ENCODE measurements at places on chromosomes 1 and 21. TPM values are rescaled to one million over a fixed set of nuclear protein-coding genes. Genes with fewer than 3 reads are reported as not detected.

GRCh38 chr1:51948491-51948915 lies 42.0 kb downstream of the RAB3B start:
- no peak overlapping the region for H3K4me3 ChIP-seq
- H3K36me3 ChIP-seq = no peaks in the 10 kb centered on the region
- no peak for DNase-seq

DNA sequence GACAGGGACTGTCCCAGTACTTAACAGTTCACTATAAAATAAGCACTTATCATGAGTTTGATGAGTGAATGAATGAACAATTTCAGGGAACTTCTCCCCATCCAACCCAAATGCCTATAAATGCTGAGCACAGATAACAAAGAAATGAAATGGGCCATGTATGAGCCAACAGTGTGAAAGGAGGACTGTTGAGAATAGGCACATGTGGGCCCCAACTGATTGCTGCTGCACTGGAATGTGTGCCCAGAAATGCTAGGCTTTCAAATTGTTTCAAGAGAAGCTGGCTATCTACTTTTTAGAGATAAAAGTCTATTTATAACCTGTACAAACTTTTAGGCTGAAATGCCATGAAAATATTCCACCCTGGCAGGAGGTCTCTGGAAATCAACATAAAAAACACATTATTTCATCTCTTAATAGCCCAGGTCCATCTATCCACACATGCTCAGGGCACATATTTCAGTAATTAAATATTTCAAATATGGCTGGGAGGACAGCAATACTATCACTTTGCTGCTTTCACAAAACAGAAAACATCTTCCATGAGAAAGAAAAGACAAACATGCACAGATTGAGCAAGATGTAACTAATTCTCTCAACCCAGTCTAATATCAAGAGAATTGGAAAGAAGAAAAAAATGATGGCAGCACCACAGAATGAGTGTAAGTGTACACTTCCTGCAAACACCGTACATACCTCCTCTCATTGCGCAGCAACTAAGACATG lies 49.8 kb downstream of the COLGALT2 start:
- H3K27ac ChIP-seq = peak overlapping the region; percentile 49
- H3K4me3 ChIP-seq = no peak overlapping the region
- no peaks in the 10 kb centered on the region for H3K36me3 ChIP-seq
- no peak for DNase-seq
- peaks cover 25% of the 10 kb centered on the region for H3K4me1 ChIP-seq
- no peaks in the 10 kb centered on the region for H3K27me3 ChIP-seq

DNA sequence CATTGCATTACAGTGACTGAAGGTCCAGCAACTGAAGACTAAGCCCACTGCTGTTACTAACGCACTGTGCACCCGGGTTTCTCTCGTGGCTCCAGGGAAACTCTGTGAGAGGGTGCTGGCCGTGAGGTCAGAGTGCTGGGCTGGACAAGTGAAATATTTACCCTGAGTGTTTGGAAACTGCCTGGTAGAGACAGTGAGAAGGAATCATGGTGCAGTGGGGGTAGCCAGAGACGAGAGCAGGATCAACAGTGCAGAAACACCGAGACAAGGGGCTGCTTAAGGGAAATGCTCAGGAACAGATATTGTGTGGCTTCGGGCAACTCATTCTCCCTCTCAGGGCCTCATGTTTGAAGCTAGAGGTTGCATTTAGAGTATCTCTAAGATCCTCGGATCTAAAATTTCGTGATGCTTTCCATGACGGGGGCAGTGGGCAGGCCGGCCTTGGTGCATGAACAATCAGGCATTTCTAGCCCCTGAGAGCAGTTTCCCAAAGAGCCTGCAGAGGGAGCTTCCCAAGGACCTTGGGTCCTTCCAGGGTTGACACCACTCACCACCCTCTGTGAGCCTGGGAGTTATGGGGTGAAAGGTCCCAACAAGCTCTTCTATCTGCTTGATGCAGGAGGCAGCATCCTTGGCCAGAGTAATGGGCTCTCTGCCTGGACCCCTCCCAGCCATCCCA lies 9.7 kb downstream of the CD2 start:
- no peaks in the 10 kb centered on the region for H3K4me1 ChIP-seq
- no peak overlapping the region for H3K27ac ChIP-seq
- DNase-seq = no peak
- H3K36me3 ChIP-seq = no peaks in the 10 kb centered on the region

DNA sequence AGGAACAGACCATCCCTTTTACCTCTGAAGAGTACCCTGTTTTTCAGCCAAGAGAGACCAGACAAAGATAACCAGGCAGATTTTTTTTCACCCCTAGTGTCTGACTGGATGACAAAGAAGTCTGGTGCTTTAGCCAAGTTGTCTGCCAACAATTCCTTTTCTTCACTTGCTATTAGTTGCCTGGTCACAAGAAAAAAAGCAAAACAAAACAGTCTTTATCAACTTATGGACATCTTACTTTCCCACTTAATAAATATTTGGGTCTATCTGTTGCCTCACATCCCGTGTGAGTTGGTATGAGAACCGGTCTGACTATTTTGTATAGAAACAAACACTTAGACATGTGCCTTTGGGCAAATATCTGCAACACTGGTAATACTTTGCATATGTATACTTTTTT lies 662.9 kb downstream of the PLPP3 start:
- H3K36me3 ChIP-seq = no peaks in the 10 kb centered on the region
- no peak overlapping the region for H3K27ac ChIP-seq
- no peak overlapping the region for H3K4me3 ChIP-seq
- no peaks in the 10 kb centered on the region for H3K27me3 ChIP-seq
- no peaks in the 10 kb centered on the region for H3K4me1 ChIP-seq

GRCh38 chr21:21813289-21813688 lies 815.1 kb downstream of the NCAM2 start:
- no peak for DNase-seq
- H3K4me1 ChIP-seq = no peaks in the 10 kb centered on the region
- no peak overlapping the region for H3K4me3 ChIP-seq

DNA sequence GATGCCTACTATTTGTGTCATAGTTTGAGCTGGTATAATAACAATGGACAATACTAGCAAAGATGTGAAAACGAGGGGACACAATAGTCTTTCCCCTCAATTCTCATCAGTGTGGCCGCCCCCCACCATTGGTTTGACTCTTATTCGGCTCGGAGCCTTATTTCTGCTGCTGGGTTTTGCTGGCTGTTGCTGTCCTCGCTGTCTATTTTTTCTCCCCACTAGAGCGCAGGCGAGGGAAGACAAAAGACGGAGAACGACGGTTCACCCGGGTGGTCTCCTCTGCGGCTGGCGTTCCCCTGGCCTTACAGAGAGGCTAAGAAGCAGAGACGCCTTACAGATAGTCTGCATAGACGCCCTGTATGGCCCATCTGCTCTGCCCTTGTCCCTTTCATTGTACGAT lies 19.4 kb downstream of the CLIC6 start:
- no peak overlapping the region for H3K4me3 ChIP-seq
- H3K27me3 ChIP-seq = no peaks in the 10 kb centered on the region
- no peak for DNase-seq

GRCh38 chr1:157482174-157482573 lies 70.1 kb downstream of the FCRL5 start:
- no peak overlapping the region for H3K27ac ChIP-seq
- no peaks in the 10 kb centered on the region for H3K4me1 ChIP-seq
- H3K4me3 ChIP-seq = no peak overlapping the region
- no peaks in the 10 kb centered on the region for H3K36me3 ChIP-seq
- no peak for DNase-seq
- no peaks in the 10 kb centered on the region for H3K27me3 ChIP-seq

- H3K27ac ChIP-seq = no peak overlapping the region
- no peaks in the 10 kb centered on the region for H3K4me1 ChIP-seq
- no peaks in the 10 kb centered on the region for H3K27me3 ChIP-seq
- no peak for DNase-seq
Measured at GRCh38 chr1:81505831-81506230, 294.9 kb upstream of the ADGRL2 start.

- no peak for DNase-seq
- H3K4me1 ChIP-seq = no peaks in the 10 kb centered on the region
- no peak overlapping the region for H3K27ac ChIP-seq
Measured at GRCh38 chr1:116857092-116857491, 52.6 kb upstream of the PTGFRN start.

GRCh38 chr1:42853116-42853884 lies 6.9 kb downstream of the ZNF691 start:
- no peak overlapping the region for H3K27ac ChIP-seq
- H3K4me1 ChIP-seq = no peaks in the 10 kb centered on the region
- no peak overlapping the region for H3K4me3 ChIP-seq
- no peak for DNase-seq

- DNase-seq = no peak
- H3K36me3 ChIP-seq = no peaks in the 10 kb centered on the region
- no peak overlapping the region for H3K4me3 ChIP-seq
- H3K4me1 ChIP-seq = no peaks in the 10 kb centered on the region
- no peaks in the 10 kb centered on the region for H3K27me3 ChIP-seq
Measured at GRCh38 chr1:84365225-84366221, 32.8 kb upstream of the DNASE2B start.

DNA sequence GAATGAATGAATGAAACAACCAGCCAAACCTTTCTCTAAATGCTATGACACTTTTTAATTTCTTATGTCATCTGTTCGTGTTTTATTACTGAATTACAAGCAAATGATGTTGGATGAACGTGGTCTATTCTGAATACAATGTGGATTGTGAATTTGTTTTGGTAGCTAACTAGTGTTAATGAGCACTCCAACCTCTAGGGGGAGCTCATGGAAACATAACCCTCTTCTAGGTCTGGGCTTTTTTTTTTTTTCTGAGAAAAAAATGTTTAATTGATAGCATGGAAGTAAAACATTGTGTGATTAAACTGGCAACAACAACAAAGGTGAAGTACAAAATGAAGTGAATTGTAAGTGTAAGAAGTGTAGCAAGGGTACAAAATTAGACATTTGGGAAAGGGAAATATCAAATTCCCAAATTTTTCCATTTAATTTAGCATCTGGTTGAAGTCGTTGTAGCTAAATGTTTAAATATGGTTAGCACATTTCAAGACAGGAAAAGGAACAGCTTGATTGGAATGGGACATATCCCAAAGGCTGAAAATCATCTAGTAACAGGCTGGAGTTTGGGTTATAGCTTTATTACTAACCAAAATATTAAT lies 42.6 kb upstream of the PTGS2 start:
- no peak overlapping the region for H3K27ac ChIP-seq
- no peaks in the 10 kb centered on the region for H3K36me3 ChIP-seq
- no peaks in the 10 kb centered on the region for H3K27me3 ChIP-seq
- H3K4me1 ChIP-seq = no peaks in the 10 kb centered on the region

DNA sequence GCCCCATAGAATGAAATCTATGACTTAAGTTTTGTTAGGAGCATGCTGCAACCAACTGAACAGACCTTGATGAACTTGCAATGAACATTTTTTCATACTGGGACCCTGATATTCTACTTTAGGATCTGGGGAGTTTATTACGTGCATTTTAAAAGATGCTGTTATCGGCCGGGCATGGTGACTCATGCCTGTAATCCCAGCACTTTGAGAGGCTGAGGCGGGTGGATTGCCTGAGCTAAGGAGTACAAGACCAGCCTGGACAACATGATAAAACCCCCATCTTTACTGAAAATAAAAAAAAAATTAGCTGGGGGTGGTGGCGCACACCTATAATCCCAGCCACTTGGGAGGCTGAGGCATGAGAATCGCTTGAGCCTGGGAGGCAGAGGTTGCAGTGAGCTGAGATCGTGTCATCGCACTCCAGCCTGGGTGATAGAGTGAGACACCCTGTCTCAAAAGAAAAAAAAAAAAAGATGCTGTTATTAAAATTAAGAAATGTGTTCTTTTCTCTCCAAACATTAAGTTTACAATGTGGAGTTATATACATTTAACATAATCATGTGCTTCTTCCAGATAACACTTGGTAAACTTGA lies 7.1 kb downstream of the MPZL1 start:
- H3K4me3 ChIP-seq = no peak overlapping the region
- DNase-seq = no peak
- no peaks in the 10 kb centered on the region for H3K36me3 ChIP-seq
- H3K4me1 ChIP-seq = peaks cover 20% of the 10 kb centered on the region

DNA sequence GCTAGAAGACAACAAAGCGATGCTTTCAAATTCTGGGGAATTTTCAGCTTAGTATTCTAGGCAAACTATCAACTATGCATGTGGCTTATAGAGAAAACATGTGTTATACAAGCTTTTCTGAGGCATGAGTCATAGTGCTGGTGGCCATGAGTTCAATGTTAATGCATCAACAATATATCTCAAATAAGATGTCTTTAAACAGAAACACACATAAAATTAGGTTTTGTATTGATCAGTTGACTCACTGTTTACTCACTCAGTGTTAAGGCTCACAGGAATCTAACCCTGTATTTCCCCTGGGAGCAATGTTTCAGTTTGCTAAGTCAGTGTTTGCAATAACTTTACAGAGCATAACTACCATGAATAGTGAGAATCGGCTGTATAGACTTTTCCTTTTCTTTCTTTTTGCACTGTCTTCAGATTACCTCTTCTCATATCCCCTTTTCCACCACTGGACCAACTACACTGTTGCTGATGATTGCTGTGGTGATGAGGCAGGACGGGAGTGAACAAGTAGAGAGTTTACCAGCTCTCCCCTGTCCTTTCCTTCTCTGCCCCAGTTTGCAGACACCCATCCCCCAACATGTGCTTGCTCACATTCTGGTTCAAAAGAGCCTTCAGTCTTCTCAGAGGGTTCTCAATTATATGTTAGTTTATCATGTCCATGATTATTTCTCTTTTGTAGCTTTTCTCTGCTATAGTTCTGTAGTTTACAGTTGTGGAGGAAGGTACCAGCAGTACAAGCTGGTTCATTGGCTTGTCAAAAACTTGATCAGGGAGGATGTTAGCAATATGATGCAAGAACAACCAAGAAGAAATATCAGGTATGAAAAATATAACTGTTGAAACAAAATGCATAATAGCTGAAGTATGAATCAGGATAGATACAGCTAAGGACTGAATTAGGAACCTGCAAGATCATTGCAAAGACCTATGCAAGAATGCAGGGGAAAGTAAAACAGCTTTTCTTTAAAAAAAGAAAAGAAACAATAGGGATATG lies 23.9 kb downstream of the CD2 start:
- no peak overlapping the region for H3K4me3 ChIP-seq
- H3K36me3 ChIP-seq = no peaks in the 10 kb centered on the region
- DNase-seq = no peak
- no peaks in the 10 kb centered on the region for H3K4me1 ChIP-seq
- H3K27me3 ChIP-seq = no peaks in the 10 kb centered on the region

- H3K4me1 ChIP-seq = no peaks in the 10 kb centered on the region
- no peak overlapping the region for H3K4me3 ChIP-seq
- H3K27me3 ChIP-seq = no peaks in the 10 kb centered on the region
- peak; percentile 82 for DNase-seq
- peak overlapping the region; percentile 17 for H3K27ac ChIP-seq
Measured at GRCh38 chr21:42164064-42164789, 54.7 kb upstream of the ABCG1 start.

GRCh38 chr1:239922778-239923522 lies 168.7 kb upstream of the FMN2 start:
- H3K4me3 ChIP-seq = no peak overlapping the region
- H3K27me3 ChIP-seq = no peaks in the 10 kb centered on the region

Gene OR10Z1
- not detected for total RNA-seq

Gene MYCBP
- 11.1 TPM for total RNA-seq

Gene CFHR1
- not detected for total RNA-seq

Gene ASAP3
- total RNA-seq = 34.9 TPM

Gene ERG
- total RNA-seq = 14.3 TPM

Gene CELA2A
- 0.84 TPM for total RNA-seq
